ENCODE measurements at places on chromosomes 1 and 21.

GRCh38 chr1:234638832-234639799 lies 29.1 kb upstream of the IRF2BP2 start:
- DNase-seq = no peak

DNA sequence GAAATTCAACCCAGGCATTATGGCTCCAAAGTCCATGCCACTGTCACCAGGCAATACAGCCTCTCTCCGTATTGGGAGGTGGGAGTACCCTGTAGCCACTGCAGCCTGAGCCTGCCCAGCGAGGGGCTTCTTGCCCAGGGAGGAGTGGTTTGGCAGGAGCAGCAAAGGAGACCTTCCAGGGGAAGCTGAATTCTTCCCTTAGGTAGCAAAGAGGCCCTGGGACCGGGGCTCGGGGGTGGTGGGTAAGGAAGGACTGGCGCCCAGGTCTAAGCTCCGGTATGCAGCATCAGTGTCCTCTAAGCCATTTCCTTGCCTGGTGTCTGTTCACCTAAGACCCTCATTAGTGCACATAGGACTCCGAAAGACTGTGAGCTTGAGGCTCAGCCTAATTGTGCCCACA lies 17.0 kb downstream of the TNNT2 start:
- no peak for DNase-seq

- DNase-seq = no peak
Measured at GRCh38 chr1:178540646-178541045, 27.7 kb downstream of the TEX35 start.

DNA sequence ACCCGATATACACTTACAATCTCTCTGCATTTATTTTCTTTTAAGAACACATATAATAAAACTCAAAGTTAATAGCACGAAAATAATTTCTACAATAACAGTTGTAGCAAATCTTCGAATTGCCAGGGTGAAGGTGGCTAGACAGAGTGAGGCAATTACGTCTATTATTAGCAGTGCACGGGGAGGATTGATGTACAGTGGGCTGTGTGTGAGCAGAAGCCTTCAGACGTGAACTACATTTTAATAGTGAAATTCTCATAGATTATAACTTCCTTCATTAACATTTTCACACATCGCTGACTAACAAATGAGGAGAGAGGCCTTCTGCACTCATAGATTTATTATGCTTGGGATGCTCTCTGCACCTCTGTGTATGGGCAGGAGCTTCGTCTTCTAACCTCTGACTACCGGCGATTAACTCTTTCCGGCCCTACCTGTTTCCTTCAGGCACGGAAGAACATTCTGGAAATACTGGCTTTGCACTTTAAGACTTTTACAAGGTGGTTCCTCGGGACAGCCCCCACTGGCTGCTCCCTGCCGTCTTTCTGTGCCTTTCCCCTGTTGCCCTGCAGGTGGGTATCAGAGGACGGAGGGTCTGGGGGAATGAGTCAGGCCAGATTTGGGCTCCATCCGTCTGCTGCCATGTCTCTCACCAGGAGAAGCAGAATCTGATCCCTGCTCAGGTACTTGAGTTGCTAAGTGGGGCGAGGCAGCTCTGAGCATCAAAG lies 200.5 kb downstream of the CAMTA1 start:
- DNase-seq = no peak

DNA sequence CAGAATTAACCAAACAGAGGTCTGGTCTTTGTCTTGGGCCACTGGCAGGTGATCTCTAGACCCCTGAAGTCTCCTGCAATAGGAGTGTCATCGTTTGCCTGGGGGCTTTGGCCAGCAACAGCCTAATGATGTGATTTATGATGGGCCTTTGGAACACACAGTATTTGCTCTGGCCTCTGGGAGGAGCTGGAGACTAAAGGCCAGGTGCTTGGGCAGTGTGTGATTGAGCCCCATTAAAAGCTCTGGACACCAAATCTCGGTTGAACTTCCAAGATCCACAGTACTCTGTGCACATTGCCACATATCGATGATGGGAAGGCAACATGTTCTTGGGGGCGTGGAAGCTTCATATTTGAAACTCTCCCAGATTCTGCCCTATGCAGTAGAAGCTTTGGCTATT lies 32.0 kb upstream of the TLR5 start:
- no peak for DNase-seq

DNA sequence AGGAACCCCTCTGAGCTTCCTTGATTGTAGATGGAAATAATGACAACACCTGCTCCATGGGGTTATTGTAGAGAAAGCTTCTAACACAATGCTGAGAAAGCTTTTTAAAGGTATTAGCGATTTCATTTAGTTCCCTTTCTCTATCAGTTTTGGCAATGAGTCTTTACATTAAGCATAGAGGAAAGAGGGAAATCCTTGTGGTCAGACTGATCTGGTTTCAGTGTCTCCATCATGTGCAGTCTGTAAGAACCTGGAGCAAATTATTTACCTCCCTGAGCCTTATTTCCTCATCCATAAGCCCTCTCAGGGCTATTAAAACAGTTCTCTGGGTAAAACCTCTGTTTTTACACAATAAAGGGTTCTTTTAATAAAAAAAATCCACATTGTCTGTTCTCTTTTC lies 87.5 kb downstream of the FGGY start:
- no peak for DNase-seq

DNA sequence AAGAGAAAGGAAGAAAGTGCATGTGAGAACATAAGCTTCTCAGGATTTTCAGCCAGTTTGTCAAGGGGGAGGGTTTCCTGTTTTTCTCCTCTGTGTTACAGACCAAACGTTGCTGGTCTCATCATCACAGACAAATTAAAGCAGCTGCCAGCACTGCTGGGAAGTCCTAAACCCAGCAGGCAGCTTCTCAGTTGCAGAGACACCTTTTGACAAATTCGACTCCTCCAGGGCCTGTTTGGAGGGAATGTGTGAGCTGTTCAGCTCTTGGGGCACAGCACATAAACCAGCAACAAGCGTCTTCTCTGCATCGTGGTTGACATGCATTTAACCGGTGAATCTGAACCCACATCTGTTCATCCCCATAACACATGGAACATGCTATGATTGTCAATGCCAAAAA lies 454.6 kb upstream of the RUNX1 start:
- no peak for DNase-seq

DNA sequence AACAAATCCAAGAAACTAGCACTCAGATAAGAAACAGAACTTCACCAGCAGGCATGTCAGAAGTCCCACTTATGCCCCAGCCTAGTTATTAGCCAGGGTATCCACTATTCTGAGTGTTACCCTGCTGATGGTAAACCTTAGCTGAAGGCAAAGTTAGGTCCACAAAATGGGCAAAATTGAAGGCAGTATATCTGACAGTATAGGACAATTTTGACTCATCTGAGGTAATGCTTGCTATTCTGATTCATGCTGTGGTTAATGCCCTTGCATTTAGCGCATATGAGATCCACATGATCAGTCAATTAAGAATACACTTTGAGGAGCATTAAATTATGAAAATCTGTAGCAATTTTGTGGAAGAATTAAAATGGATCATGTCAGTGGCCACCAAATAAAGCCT lies 15.1 kb downstream of the IFI44 start:
- no peak for DNase-seq

DNA sequence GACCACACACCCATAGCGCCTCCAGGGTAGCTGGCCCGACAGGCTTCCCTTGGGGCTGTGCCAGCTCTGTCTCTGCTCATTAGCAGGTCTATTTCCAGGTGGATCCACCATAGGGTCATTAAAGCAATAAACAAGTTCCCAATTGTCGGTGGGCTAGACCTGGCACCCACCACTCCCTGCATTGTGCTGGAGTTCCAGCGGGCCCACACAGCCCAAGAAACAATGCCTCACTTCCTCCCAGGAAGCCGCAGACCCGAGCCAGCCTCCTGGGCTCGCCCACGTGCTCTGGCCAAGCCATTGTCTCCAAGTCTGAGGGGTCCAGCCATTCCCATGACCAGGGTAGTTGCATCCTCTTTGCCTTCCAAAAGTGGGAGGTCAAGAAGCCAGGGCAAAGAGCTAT lies 27.5 kb upstream of the SOX13 start:
- no peak for DNase-seq

- no peak for DNase-seq
Measured at GRCh38 chr1:211935448-211935970, 99.8 kb downstream of the INTS7 start.

GRCh38 chr1:31961536-31961935 lies 23.4 kb upstream of the PTP4A2 start:
- no peak for DNase-seq

DNA sequence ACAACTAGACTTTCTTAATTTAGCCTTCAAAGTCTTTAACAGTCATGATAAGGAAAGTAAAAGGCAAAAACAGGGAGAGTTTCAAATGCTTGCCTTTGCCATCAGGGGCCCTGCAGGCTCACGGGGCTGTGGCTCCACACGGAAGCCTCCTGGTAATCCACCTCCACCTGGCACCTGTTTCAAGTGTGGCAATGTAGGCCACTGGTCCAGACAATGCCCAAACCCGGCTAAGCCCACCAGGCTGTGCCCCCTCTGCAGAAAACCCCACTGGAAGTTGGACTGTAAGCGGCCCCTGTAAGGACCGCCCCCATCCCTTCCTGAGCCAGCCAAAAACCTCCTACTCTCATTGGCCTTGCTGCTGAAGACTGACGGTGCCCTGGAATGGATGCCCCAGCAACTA lies 32.5 kb downstream of the VN1R5 start:
- no peak for DNase-seq

DNA sequence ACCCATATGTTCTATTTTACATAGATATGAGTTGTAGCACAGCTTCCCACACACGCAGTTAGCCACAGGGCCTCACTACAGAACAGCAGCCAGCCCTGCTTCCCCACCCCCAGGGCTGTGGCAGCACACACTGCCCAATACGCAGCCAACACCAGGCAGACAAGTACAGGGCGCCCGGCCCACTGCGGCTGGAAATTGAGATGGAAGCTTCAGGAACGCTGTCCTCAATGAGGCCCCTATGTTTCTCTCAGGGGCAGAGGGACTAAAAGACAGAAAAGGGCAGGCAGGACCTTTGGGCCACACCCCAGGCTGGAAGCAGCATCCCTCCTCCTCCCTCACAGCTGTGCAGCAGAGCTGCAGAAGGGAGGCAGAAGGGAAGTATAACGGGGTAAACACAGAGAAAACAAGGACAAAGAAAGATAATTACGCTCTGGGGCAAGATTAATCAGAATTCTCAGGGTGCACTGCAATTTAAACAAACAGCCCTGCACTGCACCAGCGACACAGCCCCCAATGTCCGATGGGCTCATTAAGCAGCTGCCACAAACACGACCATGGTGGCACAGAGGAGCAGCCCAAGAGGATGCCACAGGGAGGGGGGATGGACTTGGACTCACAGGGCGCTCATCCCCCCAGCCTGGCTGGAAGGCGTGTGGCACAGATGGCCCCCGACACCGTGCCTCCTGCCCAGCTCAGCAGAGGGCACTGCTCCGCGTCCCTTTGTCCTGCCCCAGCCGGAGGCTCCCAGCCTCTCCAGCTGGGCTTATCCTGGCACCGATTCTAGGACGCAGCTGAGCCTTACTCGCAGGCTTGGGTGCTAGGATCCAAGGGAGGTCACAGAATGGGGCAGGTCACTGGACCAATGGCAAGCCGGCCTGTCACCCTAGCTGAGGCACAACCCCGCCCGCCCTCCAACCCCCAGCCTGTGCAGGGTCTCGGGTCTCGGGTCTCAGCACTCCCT lies 14.2 kb downstream of the WDR4 start:
- DNase-seq = no peak

- DNase-seq = no peak
Measured at GRCh38 chr1:43872280-43872679, 61.3 kb upstream of the ARTN start.

DNA sequence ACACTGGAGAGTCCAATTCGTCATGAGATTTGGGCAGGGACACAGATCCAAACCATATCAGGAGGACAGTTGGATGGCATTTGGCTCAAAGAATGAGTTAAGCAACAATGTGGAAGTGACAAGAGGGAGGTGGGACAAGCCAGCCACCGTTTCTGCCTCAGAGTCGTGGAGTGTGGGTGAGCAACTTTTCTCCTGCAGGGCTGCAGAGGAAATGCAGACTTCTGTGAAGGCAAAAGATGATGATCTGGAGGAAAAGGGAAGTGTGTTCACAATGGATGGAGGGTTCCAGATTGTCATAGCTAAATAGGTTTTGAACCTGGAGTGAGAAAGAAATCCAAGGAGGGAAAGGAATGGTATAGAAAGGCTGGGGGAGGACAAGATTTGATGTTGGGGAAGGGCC lies 16.4 kb upstream of the KANK4 start:
- no peak for DNase-seq

DNA sequence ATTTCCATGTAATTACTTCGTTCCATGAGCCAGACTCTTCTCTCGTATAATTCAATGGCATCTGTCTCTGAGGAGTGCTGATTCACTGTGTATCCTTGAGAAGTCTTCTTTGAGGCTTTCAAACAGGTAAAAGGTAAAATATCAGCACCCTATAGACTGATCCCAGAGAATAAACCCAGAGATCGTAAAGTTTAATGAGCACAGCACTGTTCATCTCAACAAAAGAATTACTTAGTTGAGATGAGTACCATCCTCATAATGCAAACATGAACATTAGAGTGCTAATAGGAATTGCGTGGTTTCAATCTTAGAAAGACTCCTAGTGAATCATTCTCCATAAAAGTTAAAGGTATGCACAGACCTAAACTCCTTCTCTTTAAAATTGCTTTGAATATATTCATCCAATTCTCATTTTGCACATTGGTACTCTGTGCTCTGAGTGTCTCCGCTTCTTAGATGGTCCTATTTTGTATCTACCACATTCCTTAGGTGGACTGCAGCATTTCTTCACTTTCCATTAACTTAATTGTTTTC lies 97.2 kb downstream of the TBX15 start:
- no peak for DNase-seq

DNA sequence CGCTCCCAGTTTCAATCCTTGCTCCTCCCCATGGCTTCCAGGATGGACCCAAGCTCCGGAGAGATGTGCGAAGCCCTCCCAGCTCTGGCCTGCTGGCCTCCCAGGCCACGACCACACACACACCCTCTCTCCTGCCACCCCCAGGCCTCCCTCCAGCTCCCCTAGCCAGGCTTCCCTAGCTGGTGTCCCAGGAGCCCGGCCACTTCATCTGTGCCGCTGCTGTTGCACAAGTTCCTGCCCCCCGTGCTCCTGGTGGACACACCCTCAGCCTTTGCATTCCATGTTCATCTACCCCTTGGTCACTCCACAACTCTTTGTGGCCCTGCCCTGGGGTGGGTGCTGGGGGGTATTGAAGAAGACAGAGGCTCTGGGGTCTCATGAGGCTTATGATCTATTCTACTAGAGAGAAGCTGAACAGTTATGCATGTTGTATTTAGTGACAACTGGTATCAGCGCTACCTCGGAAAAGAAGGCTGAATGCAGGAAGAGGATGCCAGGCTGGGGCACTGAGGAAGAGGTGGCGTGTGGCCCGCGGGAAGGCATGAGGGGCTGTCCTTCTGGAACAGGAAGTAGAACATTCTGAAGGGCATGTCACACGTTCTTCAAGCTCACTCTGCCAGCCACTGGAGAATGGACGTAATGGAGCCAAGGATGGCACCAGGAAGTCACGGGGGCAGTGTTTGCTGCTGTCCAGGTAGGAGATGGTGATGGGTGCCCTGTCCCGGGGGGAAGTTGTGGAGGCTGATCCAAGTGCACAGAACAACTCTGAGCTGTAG lies 172.4 kb downstream of the PSMG1 start:
- DNase-seq = no peak

Data from activated gamma-delta T cell treated with anti-CD3 and anti-CD28 coated beads, Interleukin-2, amount 50 U/mL, for 16 hours (primary cell).